ENCODE measurements at places on chromosomes 3 and 15. TPM values are rescaled to one million over a fixed set of nuclear protein-coding genes. Genes with fewer than 3 reads are reported as not detected.

GRCh38 chr3:194336601-194337355 is 14.3 kb downstream of the CPN2 start:
- no peak for DNase-seq

DNA sequence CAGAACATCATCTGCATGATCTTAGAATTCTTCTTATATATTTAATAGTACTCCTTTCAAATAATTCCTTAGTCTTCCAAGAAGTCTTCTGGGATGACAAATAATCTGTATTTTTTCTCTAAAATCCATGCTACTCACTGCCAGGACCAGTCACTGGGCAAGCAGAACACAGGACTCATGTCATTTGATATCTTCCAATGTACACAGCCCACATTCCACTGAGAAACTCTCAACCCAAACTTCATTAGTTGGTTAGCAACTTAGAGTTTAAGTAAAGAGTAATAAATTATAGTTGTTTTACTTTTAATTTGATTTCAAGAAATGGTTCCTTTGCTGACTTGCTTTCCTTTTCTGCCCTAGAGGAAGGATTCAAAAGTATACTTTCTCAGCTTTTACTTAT is 317.0 kb downstream of the VGLL3 start:
- DNase-seq: no peak

TLR9 gene
- total RNA-seq: 0.25 TPM

DNA sequence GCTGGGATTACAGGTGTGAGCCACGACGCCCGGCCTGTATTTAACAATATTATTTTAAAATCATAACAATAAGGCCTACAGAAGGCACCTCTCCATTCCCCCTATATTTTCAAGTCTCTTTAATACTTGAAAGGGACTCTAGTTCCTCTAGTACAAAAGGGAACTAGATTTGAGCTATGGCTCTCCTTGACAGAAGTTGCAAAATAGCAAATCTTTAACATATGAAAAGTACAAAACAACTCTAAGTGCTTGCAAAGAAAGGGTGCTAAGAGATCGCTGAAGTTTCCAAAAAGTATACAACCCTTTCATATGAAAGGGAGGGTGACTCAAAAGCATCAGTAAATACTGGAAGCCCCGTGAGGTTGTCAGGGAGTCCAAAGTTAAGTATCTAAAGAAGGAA is 23.8 kb downstream of the AP3S2 start:
- DNase-seq: no peak

DNA sequence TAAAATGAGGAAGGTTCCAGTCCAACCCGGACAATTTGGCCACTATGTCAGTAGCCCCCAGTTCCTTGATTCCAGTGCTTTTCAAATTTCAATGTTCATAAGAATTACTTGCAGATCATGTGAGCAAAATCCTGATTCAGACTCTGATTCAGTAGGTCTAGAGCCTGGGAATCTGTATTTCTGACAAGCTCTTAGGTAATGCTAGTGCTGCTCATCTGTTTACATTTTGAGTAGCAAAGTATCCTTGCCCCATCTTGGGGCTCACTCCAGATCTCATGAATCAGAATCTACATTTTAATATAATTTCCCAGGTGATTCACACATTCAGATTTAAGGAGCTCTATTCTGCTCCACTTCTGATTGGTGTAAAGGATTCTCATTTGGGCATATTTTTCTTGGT is 142.0 kb downstream of the NAALADL2 start:
- no peak for DNase-seq

GRCh38 chr3:192929755-192930547 is 12.3 kb upstream of the MB21D2 start:
- DNase-seq: no peak

LRRC58 gene
- 17.0 TPM for total RNA-seq
